ENCODE measurements at places on chromosomes 13 and 19.

DNA sequence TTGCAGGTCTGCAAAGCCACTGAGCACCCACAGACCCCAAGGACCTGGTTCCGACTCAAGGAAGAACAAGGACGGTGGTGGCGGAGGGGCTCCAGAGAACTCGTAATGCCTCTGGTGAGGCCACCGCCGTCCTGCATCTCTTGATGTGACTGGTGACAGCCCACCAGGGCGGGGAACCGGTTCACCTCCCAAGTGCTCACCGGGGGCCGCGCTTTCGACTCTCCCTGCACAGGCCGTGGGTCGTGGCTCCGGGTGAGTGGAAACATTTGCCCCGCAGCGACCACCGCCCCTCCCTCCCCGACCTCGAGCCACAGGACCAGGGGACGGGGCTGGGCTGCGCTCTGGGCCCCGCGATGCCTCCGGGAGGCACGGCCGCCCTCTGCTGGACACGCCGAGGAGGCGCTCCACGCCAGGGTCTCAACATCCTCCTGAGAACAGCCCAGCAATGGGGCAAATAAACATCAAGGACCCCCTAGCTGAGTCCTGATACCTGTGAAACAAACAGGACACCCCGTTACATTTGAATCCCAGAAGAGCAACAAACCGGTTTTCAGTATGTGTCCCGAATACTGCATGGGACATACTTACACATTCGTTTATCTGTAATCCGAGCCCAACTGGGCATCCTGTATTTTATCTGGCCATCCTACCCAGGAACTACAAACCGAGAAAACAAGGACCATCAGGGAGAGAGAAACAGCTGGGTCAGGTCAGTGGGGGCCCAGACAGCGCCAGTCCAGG lies 3.9 kb upstream of the PLPP2 start:
- peak; percentile 27 for DNase-seq

GRCh38 chr19:14265290-14266036 lies 59.5 kb upstream of the ADGRL1 start:
- no peak for DNase-seq

DNA sequence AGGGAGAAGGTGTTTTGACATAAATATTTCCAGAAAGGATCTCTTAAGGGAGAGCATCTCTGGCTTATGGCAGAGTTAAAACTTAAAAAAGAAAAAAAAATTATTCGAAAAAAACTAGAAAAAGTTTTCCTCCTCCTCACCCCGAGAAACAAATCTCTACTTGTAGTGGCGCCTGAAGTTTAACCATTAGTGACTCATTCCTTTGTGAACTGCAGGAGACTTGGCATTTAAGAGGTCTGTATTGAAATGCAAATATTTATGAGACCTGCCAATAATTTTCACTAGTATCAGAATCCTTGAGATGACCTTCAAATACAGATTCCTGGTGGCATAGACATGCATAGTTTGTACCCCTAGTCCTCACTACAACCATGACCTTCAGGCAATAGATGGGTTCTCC lies 64.9 kb upstream of the MED4 start:
- DNase-seq: no peak

DNA sequence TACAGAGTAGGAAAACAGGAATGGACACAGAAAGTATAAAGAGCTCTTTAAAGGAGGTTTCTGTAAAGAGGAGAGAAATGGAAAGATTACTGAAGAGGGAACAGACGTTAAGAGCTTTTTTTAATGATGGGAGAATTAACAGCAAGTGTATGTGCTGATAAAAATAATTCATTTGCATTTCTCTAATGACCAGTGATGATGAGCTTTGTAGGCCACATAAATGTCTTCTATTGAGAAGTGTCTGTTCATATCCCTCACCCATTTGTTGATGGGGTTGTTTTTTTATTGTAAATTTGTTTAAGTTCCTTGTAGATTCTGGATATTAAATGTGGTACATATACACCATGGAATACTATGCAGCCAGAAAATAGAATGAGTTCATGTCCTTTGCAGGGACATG lies 40.0 kb downstream of the MYO16 start:
- no peak for DNase-seq
